ENCODE measurements at places on chromosomes 7 and 10.

GRCh38 chr7:47039089-47039648 is 542.7 kb downstream of the TNS3 start:
- peak; percentile 43 for DNase-seq

DNA sequence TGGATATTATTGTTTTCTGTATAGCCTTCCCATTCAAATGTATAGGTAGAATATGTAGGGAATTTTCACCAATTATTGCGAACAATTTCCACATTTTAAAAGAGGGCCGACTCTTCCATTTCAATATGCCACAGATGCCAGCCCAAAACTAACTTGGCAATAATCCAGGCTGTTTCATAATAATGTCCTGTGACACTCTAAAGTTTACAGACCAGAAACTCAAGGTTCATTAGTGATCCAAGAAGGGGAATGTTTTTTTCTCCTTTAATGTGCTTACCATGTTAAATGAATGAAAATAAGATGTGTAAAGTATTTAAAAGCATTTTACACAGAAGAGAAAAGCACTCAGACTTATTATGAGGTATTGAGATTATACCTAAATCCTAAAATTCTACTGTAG is 63.0 kb upstream of the FAM3C start:
- DNase-seq: peak; percentile 27

DNA sequence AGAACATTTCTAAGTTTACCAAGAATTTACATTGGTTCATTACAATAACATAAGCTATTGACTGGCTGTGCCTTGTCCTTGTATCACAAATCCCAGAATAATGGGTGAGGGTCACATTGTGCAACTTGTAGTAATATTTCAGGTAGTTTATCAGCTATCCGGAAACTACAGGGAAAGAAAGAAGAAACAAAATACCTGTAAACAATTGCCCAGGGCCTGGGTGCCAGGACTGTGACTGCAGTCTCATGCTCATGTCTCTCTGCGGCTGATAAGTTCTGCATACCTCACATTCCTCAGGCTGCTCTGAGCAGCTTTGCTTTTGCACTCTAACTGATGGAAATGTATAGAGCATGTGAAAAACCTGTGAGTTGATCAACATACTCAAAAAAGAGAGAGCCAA is 131.8 kb upstream of the TRIM24 start:
- DNase-seq: peak; percentile 58

DNA sequence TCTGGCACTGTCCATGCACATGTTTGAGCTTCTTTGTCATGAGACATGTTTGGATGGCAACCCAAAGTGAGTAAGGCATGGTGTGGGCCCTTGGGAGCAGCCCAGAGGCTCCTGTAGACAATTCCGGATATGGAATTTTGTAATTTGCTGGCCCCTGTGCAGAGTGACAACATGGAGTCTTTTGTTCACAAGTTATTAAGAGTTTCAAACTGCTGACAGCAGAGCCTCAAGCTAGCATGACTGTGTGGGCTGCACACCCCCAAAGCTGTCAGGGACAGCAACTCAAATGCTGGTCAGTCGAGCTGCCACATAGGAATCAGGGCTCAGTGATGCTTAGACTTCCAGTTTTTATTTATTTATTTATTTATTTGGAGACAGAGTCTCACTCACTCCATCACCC is 7.0 kb upstream of the MYL7 start:
- no peak for DNase-seq

DNA sequence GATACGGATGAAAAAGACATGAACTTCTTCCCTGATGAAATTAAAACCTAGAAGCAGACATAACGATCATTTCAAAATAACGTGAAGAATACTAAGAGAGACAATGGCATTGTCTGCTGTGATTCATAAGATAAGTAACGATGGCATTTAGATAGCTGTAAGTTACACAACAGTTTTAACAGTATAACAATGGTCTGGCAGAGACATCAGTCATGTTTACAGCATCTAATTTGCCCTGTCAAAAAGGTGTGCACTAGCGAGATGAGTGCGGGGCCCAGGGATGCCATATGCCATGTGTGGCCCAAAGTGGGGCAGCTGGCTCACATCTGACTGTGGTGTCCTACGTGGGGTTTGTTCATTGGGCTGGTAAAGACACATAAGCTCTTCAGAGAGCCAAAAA is 55.7 kb upstream of the RHEB start:
- DNase-seq: no peak

GRCh38 chr7:88002617-88003016 is 68.6 kb downstream of the ADAM22 start:
- no peak for DNase-seq

DNA sequence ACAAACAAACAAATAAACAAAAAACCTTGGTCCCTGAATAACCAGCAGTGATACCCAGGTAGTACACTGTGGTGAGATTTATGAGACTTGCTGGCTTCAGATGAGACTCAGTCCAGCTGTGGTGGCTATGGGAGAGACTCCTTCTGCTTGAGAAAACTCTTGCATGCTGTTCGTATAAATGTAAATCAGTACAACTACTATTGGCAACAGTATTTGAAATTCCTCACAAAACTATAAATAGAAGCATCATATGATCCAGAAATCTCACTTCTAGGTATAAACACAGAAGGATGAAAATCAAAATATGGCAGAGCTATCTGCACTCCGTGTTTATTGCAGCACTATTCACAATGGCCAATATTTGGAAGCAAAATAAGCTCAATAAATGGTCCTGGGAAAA is 692.1 kb downstream of the PCDH15 start:
- no peak for DNase-seq
